ENCODE measurements at places on chromosomes 11 and 22. TPM values are rescaled to one million over a fixed set of nuclear protein-coding genes. Genes with fewer than 3 reads are reported as not detected.
A peak's percentile ranks its signal among the peaks of the same experiment; 100 is the strongest.

Gene PRG3
- total RNA-seq = not detected

Gene PSMC3
- total RNA-seq = 55.3 TPM

GRCh38 chr11:32435942-32436750, 807 bp upstream of the WT1 start:
- DNase-seq = no peak

- DNase-seq = no peak
These were observed 2.6 kb upstream of the APOL6 start for GRCh38 chr22:35645646-35646045.

- peak; percentile 36 for DNase-seq
These were observed 76.4 kb downstream of the GGTLC2 start for GRCh38 chr22:22720724-22721261.

DNA sequence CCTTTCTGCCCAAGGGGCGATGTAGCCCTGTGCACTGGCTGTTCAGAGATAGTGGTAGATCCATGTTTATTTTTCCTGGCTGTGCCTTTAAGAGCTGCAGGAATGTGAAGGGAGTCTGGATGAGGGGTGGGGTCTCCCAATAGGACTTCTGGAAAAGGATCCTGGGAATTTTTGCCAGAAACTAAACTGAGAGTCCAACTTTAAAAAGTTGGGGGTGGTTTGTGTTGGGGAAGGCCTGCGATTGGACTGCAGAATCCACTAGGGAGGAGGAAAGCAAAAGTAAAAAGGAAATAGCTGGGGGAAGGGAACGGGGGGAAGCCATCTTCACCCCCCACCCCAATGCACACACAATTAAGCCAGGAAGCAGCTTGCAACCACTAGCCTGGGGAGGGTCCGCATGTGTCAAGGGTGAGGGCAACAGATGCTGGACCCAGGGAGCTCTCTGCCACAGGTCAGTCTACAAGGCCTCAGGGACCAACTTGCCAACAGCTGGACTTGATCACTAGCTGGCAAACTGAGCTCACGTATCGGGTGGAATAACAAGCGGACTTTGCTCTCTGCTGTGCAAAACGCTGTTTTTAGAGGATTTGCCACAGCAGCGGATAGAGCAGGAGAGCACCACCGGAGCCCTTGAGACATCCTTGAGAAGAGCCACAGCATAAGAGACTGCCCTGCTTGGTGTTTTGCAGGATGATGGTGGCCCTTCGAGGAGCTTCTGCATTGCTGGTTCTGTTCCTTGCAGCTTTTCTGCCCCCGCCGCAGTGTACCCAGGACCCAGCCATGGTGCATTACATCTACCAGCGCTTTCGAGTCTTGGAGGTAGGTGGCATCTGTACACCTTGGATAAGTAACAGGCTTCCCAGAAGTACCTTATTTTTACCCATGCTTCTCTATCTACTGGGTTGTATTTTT, at the start of gene OLFML1:
Gene OLFML1 (plus strand): TSS at position 321 of the 912 bp plus-strand sequence. CDS start 370 bp downstream, at position 691.
- no peak for DNase-seq

- DNase-seq = no peak
These were observed 24.7 kb downstream of the GGTLC2 start for GRCh38 chr22:22669093-22669492.
